Stimulated activated CD8-positive, alpha-beta memory T cell treated with anti-CD3 and anti-CD28 coated beads, Interleukin-7, amount 100 ng/mL, for 4 hours (primary cell): ENCODE measurements at places on chromosomes 11 and 22.

- DNase-seq, result no peak
Observed at GRCh38 chr11:43582024-43582862, 98.3 kb upstream of the HSD17B12 start.

GRCh38 chr11:69089258-69089657 is 40.5 kb downstream of the TPCN2 start:
- DNase-seq, result no peak

DNA sequence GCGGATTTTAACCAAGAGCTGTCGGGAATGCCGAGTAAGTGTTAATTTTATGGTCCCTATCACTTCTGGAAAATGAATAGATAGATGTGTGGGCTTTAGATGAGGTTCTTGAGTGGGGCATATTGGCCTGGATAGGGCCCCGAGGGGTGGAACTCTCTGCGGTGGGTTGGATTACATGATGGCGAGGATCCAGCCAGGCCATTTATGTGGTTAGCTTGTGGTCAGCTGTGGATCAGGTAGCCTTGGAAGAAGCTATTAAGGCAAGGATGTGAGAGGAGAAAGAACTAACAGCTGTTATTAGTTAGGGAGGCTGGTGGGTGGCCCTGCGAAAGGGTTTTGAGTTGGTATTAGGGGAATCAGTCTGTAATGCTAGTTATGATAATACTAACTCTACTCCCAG is 268.4 kb downstream of the NELL1 start:
- DNase-seq, result no peak

DNA sequence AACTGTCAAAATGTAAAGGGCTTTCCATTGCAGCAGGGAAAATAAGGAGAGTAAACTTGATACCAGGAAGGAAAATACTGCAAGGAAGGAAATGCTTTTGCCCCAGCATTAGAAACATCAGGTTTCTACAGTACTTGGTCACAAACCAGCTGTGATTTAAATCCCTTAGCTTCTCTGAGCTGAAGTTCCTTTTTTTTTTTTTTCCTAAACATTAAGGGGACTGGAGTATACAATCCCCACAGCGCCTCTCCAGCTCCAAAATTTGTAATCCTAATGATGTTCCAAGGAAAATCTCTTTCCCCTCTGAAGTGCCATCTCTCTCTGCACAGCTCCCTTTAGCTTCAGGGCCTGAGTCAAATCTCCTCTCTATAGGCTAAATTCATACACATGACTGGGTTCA is 220.5 kb upstream of the PITPNB start:
- DNase-seq, result no peak

DNA sequence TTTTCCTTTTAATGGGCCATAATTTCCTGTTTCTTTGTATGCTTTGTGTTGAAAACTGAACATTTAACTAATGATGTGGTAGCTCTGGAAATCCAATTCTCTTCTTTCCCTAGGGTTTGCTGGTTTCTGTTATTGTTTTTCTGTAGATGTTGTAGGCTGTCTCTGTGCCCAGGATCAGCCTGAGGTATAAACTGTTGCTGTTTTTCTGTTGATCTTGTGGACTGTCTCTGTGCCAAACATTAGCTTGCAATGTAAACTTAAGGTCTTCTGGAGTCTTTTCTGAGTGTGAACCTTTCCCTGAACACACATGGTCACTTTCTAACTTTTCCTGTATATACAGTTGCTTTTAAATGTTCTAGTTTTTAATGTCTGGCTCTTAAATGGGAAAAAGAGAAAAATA is 5.9 kb upstream of the TSKU start:
- no peak for DNase-seq

DNA sequence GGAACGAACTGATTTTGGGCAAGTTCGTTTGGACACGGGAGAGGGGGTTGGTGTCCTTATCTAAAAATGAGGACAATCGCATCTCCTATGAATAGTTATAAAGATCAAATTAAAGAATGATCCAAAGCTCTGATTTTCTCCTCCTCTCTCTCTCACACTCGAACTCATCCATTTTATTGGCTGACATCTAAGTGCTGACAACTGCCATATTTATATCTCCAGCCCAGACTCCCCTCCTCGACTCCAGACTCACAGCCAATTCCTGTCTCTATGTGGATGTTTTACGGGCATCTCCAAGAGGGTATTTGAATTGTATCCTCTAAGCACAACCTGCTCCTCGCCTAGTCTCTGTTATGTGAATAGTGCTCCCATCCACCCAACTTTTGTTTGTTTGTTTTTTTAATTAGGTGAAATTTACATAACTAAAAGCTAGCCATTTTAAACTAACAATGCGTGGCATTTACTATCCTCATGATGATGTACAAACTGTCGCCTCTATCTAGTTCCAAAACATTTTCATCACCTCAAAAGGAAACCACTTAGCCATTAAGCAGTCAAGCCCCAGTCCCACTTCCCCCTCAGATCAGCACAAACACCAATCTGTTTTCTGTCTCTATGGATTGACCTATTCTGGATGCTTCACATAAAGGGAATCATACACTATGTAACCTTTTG is 4.0 kb downstream of the SYN3 start:
- DNase-seq, result no peak

GRCh38 chr22:47460176-47460575 is 697.7 kb downstream of the TBC1D22A start:
- no peak for DNase-seq

- no peak for DNase-seq
Observed at GRCh38 chr11:69912911-69913451, 93.8 kb upstream of the FGF3 start.

GRCh38 chr11:45569776-45570175 is 95.6 kb downstream of the CHST1 start:
- no peak for DNase-seq

DNA sequence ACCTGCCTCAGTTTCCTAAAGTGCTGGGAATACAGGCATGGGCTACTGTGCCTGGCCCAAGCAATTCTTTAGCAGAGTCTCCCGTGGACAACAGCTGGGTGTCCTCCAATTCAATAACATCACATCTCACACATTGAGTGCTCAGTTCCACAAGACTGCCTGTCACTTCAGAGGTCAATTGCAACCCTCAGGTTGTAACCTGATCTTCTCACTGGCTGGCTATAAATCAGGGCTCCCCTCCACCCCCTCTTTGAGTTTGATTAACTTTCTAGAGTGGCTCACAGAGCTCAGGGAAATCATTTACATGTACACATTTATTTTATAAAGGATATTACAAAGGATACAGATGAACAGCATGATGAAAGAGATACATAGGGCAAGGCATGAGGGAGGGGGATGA is 68.1 kb downstream of the MCHR1 start:
- DNase-seq, result no peak

- DNase-seq, result no peak
Observed at GRCh38 chr11:44237156-44237555, 72.8 kb downstream of the ALX4 start.

GRCh38 chr22:39429916-39430575 is 26.8 kb upstream of the MGAT3 start:
- no peak for DNase-seq

- no peak for DNase-seq
Observed at GRCh38 chr11:46604796-46605195, 11.0 kb upstream of the AMBRA1 start.

GRCh38 chr11:86632499-86633269 is 39.7 kb downstream of the ME3 start:
- no peak for DNase-seq

GRCh38 chr22:38485783-38486182 is 17.9 kb downstream of the KDELR3 start:
- no peak for DNase-seq

DNA sequence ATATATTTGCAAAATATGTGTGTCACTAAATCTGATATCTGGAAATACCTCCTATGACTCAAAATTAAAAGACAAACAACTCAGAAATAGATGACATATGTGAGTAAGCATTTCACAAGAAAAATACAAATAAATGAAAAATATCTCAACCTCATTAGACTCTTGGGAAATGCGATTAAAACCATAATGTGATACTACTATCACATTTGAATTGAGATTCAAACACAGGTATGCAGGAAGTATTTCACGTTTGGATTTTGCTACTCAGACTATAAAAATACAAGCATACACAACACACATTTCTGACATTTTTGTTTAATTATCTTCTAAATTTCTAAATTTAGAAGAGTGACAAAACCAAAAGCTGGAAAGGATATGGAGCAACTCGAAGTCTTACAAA is 811.9 kb upstream of the LRRC4C start:
- no peak for DNase-seq

- DNase-seq, result no peak
Observed at GRCh38 chr11:127037001-127037400, 36.4 kb upstream of the KIRREL3 start.

DNA sequence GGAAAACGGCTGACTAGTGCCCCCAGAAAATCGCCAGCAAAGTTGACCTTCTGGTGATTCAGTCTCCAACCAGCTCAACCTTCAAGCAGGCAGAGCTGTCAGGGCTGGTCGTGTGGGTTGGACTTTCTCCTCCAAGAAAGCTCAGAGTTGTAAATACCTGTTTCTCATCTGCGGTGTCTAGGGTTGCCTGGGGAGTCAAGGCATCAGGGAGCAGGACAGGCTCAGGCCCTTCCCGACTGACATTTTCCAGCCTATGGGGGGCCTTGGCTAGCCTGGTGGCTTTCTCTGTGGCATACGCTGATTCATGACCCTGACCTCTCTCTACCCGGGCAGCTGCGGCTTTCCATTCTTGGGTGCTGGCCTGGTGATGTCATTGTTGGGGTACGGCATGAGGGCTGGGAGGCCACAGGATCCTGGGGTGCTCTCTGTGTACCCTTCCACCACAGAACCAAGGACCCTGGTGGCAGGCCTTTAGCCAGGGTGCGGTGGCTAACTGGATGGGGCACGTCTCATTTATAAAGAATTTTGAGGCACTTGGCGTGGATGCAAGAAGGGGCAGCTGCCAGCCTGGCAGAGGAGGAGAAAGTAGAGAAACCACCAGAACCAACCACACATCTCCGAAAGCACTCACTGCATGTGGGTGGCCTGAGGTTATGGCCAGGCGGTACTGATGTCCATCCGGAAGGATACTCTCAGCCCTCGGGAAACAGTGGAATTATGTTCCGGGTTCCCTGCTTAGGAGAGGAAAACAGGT is 64.9 kb downstream of the BCR start:
- DNase-seq, result no peak

- no peak for DNase-seq
Observed at GRCh38 chr22:21714059-21714770, 21.4 kb downstream of the YPEL1 start.
